ENCODE measurements at places on chromosomes 12 and 14.
A peak's percentile ranks its signal among the peaks of the same experiment; 100 is the strongest.

GRCh38 chr14:67999290-67999689, 179.7 kb downstream of the RAD51B start:
- no peak for DNase-seq

GRCh38 chr12:126747530-126748149, 1519.3 kb upstream of the TMEM132C start:
- peak; percentile 32 for DNase-seq

- no peak for DNase-seq
Measured at GRCh38 chr12:92821142-92821541, 108.0 kb downstream of the EEA1 start.

DNA sequence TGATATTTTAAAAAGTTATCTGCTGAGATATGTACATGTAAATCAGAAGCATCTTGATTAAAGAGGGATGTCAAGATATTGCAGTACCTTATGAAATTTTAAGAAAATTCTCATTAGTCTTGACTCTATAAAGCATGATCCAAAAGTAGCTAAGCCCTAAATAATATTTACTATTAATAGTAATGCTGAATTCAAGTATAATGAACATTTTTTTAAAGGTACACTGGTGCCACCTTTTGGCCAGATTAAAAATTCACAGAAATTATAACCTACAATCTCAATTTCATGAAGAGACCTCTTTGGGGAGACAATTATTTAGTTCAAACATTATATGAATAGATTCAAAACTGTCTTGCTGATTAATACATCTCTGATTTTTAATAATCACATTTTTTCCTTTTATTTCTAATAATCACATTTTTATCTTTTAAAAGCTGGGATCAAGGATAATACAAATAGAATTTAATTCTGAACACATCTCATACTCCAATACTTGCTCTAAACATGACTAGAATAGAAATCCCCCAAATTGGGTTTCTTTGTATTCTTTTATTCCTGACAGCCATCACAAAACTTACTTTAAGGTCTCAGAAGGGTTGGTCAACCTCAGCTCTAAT, 13.4 kb downstream of the AKAP5 start:
- DNase-seq, result peak; percentile 15

- no peak for DNase-seq
Measured at GRCh38 chr12:70418101-70418500, 52.0 kb downstream of the KCNMB4 start.

- no peak for DNase-seq
Measured at GRCh38 chr12:106976668-106977067, 10.3 kb downstream of the MTERF2 start.

- no peak for DNase-seq
Measured at GRCh38 chr12:122023339-122024131, 1.9 kb downstream of the BCL7A start.

GRCh38 chr12:25993901-25994651, 35.6 kb downstream of the RASSF8 start:
- DNase-seq, result no peak

DNA sequence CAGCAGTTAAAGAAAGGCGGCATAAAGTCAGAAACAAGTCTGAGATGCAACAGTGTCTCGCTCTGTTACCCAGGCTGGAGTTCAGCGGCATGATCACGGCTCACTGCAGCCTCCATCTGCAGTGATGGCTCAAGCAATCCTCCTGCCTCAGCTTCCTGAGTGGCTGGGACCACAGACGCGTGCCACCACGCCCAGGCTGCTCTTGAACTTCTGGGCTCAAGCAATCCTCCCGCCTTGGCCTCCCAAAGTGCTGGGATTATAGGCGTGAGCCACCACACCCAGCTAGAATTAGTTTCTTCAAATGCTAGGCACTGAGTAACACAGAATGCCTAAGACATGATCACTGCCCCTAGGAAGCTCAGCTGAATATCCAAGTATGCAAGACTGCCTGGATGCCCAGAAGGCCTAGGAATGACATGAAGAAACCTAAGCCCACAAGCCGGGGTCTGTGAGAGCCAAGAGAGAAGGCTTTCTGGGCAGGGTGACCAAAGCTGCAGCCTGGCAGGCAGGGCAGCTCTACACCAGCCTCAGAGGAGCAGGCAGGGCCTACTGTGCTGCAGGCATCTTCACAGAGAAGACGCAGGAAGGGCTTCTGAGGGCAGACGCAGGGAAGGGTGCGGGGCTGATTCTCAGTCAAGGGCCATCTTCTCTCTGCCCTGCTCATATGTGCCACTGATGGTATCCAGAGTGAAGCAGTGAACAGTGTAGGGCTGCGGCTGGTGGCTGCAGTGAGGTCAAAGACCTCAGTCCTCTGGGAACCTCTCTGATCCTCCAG, 4.3 kb upstream of the PPP2R5C start:
- DNase-seq, result no peak

GRCh38 chr12:79688376-79689060, 2.2 kb downstream of the PAWR start:
- no peak for DNase-seq

DNA sequence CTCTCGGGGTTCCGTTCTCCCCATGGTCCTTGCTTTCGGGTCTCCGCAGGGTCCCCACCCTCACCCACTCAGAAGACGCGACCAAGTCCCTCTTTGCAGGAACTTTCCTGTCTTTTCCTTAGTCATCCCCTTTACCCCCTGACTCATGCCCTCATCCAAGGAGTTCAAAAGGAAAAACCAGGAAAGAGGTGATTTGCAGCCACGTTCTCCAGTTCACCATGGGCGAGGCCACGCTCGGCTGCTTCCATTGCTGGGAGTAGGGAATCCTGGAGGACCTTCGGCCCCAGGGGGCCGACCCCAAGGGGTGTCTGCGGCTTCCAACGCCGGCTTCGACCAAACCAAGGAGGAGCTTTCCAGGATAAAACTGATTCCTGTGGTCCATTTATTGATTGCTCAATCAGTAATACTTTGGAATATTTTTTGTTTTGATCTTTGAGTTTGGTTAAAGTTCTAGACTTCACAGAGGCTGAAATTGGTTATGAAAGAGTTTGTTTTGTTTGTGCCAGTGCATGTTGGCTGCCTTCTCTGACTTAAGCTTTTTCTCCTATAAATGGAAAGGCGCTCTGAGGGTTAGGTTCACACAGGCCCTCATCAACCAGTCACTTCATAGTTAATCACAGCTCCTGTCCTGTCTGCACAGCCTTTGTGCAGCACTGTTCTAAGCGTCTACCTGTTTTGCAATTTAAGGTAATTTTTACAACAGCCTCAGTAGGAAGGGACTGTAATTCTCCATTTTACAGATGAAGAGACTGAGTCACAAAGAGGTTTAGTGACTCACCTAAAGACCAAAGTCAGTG, 827 bp downstream of the ALDH2 start:
- no peak for DNase-seq

- DNase-seq, result no peak
Measured at GRCh38 chr12:91871751-91872150, 273.9 kb downstream of the BTG1 start.

- no peak for DNase-seq
Measured at GRCh38 chr12:131264635-131265034, 310.9 kb downstream of the ADGRD1 start.

DNA sequence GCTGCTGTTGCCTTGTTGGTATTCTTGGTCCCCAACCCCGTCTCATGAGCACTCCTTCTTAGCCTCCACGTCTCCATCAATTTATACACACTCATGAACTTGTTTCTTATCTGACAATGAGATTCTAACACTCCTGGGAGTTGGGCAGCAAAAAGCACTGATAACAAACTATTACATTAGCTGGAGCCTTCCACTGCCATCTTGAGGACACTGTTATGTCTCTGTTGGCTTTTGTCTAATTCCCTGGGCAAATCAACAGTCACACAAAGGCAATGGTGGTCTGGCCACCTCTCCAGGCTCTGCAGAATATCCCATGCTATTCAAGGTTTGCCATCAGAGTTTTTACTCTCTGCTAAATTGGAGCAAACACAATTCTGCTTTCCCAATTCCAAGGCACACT, 117.8 kb upstream of the COCH start:
- no peak for DNase-seq

DNA sequence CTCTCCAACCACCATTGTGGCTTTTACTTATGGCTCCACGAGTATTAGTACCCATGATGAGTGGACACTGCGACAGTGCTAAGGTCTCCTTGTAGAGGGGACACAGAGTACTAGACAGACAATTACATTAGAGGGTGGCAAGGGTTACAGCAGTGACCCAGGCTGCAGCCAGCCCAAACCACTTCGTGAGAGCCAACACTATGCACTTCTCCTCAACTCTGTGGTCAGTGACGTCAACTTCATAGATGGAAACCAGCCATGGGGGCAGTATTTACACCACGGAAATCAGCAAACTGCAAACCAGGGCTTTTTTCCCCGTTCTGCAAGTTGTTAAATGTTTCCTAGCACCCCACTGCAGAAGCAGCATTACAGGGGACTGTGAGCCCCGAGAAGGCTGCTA, 61.6 kb upstream of the ZFP36L1 start:
- no peak for DNase-seq

DNA sequence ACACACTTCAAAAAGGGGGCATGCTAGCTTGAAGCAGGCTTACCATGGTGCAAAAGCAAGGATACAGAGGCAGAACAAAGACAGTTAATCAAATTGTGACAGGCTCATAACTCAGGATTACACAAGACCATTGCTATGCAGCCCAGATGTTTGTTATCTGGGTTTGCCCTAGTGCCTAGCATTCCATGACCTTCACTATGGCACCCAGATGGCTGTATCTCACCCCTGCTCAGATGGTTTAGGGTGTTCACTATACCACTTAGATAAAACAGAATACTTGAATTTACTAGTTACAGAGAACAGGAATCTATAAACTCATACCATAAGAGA, 56.2 kb downstream of the SDR9C7 start:
- DNase-seq, result no peak

- DNase-seq, result no peak
Measured at GRCh38 chr12:101967506-101967905, 90.1 kb downstream of the DRAM1 start.

- no peak for DNase-seq
Measured at GRCh38 chr14:82836256-82836950, 1302.8 kb upstream of the SEL1L start.

DNA sequence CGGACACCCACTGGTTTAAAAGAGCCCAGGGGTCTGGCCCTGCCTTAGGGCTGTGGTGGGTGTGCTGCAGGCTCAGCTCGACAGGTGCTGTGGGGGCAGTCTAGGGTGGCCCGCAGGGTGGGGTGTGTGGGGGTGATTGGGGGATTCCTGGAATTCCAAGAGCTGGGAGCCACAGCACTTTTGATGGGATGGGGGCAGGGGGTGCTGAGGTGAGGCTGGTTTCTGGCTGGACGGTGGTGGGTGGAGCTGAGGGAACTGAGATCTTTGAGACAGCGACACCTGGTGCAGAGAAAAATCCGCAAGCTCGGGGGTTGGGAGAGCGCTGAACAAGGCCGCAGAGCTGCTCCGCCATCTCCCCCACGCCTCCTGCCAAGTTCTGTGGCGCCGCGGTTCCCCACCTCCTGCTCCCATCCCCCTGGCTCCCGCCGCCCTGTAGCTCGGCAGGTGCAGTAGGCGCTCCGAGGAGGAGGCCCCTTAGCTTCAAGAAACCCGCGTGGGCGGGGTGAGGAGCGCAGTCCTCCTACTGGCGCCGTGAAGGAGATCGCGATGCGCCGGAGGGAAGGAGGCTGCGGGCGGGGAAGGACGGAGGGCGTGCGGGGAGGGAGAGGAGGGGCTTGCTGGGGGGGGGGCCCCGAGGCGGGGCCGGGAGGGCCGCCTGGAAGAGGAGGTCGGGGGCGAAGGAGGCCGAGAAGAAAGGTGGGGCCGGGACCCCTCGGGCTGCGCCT, 1.3 kb upstream of the TEDC1 start:
- peak; percentile 79 for DNase-seq

DNA sequence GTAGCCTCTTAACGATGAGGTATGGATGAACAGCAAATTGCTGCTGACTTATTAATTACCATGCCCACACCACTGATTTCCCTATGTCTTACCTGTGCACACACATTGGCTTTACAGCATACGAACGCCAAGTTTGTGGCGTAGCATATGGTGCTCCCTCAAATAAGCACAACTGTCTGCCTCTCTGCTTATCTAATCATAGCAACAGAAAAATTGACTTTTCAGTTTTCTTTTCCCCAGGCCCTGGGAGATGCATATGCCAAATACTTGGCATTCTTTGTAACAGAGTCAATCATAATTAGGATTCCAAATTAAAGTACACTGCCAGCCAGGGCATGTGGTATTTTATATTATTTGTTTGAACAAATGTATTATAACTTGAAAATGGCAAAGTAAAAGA, 625.5 kb downstream of the DIO2 start:
- no peak for DNase-seq

DNA sequence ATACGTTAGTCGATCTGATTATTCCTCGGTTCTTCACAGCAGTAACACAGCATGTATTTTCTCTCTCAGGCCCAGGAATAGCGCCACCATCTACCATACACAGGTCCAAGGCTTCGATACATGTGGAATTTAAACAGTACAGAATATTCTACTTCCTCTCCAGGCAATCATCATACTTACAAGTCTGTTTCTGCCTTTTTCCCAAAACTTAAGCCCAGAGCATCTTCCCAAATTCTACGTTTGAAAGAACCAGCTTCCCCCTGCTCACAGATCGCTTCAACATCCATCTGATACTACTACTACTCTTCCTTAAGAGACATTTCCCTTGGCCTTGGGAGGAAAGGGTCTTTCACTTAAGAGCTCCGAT, 626 bp downstream of the TXNDC16 start:
- peak; percentile 2 for DNase-seq

- DNase-seq, result no peak
Measured at GRCh38 chr12:130695061-130695460, 21.0 kb downstream of the RIMBP2 start.

GRCh38 chr12:121550974-121551634, 29.7 kb downstream of the KDM2B start:
- DNase-seq, result no peak

GRCh38 chr12:105820429-105821125, 318.2 kb downstream of the NUAK1 start:
- no peak for DNase-seq

- no peak for DNase-seq
Measured at GRCh38 chr12:29574500-29574899, 77.0 kb upstream of the OVCH1 start.

DNA sequence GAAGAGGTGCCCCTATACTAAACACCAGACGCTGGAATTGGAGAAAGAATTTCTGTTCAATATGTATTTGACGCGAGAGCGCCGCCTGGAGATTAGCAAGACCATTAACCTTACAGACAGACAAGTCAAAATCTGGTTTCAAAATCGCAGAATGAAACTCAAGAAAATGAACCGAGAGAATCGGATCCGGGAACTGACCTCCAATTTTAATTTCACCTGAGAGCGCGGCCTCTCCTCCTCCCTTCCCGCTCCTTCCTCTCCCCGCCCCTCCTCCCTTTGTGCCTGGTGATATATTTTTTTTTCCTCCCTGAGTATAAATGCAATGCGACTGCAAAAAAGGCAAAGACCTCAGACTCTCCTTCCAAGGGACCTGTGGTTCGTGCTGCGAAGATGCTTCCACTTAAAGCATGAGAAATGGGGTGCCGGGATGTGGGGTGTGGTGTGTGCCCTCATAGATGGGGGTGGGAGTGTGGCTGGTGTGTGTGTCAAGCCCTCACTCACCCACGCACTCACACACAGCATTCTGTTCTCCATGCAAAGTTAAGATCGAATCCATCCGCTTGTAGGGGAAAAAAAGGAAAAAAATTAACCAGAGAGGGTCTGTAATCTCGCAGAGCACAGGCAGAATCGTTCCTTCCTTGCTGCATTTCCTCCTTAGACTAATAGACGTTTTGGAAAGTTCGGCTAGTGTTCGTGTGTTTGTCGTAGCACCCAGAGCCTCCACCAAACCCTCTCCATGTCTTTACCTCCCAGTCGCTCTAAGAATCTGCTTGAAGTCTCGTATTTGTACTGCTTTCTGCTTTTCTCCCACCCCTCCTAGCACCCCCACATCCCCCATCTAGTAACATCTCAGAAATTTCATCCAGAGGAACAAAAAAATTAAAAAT, 4.5 kb downstream of the HOXC10 start:
- no peak for DNase-seq
